ENCODE measurements at places on chromosomes 11 and 22. TPM values are rescaled to one million over a fixed set of nuclear protein-coding genes. Genes with fewer than 3 reads are reported as not detected.

DNA sequence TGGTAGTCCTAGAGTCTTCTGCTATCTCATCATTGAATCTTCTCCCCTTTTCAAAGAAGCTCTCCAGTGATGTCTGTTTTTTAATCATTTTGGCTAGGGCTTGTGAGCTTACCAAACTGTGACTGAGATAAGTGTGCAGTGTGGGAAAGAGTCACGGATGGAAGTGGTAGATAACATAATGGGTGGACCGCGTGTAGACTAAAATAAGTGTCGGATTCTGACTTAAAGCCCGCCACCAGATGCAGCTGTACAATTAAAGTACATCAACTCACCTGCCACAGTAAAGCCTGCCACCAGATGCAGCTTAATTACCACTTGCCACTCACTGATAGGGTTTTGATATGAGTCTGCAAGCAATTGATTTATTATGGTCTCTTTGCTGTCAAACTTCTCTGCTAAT lies 581.5 kb downstream of the LRRC4C start:
- DNase-seq: no peak

DNA sequence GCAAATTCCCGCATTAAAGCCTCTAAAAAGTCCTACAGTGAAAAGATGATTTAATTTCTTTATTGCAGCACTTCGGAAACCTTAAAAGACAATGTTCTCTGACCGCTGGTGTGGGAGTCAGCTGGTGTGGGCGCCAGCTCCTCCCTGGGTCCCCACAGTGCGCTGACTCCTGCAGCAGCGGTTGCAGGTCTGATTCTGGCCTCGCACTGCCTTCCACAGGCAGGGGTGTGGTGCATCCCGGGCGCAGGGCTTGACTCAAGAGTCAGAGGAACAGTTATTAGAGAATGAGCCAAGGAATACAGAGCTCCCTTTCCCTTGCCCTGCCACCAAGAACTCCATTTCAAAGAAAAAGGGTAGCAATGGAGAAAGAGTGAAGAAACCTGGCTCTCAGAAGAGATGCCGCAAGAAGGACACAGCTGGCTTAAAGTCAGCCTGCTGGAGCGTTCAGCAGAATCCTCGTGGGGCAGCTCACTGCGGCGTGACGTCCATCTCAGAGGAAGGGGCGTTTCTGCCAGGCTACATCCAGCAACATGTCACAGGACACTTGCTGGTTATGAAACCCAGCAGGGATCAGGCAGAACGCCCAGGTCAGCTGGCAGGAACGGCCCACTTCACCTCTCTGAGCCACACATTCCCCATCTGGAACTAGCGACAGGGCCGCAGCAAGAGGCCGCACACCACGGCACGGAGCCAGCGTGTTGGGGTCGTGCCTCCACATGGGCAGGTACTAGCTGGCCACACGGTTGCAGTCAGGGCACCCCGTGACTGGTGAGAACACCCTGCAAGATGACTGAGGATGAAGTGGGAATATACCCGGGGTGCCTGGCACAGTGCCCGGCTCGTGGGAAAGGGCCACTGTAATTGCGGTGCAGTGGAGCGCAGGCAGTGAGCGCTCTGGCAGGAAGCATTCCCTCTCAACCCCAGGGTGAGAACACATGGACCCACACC lies 18.1 kb upstream of the EFCAB6 start:
- no peak for DNase-seq

- no peak for DNase-seq
Measured at GRCh38 chr11:33622806-33623205, 77.8 kb downstream of the C11orf91 start.

ROBO4 gene
- not detected for total RNA-seq

- DNase-seq: no peak
Measured at GRCh38 chr11:120130991-120131760, 6.7 kb downstream of the TRIM29 start.

DNA sequence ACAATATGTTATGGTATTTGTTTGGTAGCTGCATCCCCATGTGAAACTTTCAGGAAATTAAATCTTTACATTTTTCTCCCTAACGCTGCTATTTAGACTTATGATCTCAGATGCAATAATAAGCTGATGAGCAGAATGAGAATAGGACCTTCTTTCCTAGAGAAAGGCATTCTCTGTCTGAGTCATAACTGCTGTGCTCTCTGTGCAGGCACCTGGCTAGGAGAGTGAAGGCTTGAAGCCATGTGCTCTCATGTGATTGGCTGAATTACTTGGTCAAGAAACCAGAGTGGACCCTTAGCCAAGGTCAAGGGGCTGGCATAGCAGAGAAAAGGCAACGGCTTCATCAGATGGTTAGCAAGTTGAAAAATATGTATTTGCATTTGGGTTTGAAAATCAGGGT lies 185.0 kb downstream of the ADAMTS15 start:
- no peak for DNase-seq

- DNase-seq: no peak
Measured at GRCh38 chr11:77421041-77421723, 52.7 kb downstream of the PAK1 start.

- no peak for DNase-seq
Measured at GRCh38 chr11:95908826-95909225, 15.1 kb downstream of the MTMR2 start.

- DNase-seq: no peak
Measured at GRCh38 chr11:96324912-96325311, 18.1 kb downstream of the MAML2 start.

DRAP1 gene
- total RNA-seq: 122 TPM

- no peak for DNase-seq
Measured at GRCh38 chr11:13229711-13230318, 47.8 kb upstream of the BMAL1 start.

DNA sequence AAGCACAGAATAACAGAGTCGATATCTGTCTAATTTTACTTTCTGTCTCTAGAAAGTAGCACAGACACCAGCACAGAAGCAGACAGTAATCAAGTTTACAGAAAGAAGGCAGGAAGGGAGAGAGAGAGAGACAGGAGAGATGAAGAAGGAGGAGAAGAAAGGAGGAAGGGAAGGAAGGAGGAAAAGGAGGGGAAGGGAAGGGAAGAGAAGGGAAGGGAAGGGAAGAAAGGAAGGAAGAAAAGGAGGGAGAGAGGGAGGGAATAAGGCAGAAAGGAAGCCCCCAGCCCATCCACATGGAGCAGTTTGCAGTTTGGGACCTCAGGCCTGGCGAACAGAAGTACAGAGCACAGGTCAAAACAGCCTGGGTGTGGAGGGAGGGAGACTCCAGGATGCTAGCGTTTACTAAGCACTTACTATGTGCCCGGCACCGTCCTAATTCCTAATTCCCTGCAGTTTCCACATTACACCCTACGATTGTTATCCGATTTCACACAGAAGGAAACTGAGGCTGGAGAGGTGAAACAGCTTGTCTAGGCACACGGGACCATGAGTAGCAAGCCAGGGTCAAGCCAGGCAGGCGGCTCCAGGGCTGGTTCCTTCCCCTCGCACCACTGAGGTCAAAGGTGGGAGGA lies 46.0 kb upstream of the WNT7B start:
- no peak for DNase-seq

- no peak for DNase-seq
Measured at GRCh38 chr22:20995329-20996030, 6.4 kb downstream of the THAP7 start.

PGA5 gene
- not detected for total RNA-seq

DNA sequence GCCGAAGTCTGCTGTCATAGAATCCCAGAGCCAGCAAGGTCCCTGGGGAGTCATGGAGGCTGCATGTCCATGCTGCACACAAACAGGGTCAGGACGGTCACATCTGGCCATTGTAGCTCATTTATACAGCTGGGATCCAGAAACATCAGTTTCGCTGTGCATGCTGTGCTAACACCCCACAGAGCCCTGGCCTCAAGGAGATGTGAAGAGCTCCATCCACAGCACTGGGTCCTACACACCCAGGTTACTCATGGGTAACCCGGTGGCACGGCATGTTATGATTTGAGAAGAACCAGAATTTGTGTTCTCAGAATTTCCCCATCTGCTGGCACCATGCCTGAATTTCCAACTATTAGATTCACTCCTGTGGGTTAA lies 146.3 kb upstream of the ARHGAP20 start:
- DNase-seq: no peak

DNAJB7 gene
- total RNA-seq: not detected
